ENCODE measurements at places on chromosomes 1 and 21.

GRCh38 chr1:99725996-99726395, 40.4 kb downstream of the FRRS1 start:
- no peak for DNase-seq

DNA sequence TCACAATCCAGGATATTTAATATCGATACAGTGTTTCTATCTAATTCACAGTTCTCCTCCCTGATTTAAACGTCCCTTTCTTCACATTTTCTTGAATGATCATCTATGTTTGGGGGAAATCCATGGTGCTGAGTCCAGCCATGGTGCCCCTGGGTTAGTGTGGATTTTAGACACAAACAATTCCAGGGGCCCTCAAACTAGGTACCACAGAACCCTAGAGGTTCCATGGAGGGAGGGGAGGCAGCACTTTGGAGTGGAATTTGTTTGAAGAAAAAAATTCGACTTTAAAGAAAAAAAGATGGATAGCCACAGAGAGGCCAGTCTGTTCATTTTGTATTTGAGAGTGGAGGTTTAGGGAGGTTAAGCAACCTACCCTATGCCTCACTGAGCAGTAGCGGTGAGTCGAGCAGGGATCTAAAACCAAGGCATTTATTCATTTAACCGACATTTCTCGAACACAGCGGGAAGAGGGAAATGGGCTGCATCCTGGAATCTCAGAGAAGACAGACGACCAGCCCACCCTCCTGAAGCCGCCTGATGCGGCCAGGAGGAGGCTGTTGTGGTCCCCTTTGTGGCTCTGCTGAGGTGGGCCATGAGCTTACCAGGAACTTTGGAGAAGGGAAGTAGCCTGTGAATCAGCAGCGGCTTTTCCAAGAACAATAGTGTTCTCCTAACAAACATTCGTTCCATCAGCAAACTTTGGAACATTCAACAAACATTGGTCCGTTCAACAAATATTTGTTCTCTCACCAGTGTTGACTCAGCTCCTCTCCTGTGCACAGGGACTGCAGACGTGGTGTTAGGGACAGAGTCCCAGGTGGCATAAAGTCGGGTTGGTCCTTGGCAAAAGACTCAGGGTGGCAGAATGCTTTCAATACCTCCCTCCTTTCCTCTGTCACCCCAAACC, 103.5 kb upstream of the ZBTB40 start:
- no peak for DNase-seq

GRCh38 chr1:100720751-100721150, 1.2 kb downstream of the VCAM1 start:
- DNase-seq = no peak

DNA sequence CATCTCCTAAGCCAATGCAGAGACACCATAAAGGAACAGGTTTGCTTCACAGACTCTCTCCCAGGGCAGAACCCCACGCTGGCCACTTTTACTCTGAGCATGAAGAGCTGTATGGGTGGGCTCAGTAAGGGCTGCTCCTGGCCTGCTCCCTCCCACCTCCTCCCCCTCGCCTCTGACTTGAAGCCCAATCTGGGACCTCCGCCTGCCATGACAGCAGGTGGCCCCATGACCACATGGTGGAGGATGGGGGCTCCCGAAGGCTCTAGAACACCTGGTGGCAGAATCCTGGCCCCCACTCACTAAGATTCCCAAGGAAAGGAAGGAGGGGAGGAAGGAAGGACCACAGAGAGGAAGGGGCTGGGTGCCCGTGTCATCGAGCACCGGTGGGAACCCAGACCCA, 23.7 kb downstream of the CASZ1 start:
- no peak for DNase-seq

- DNase-seq = no peak
Observed at GRCh38 chr1:240193679-240194078, 102.0 kb downstream of the FMN2 start.

GRCh38 chr1:150383631-150384324, 19.8 kb downstream of the RPRD2 start:
- DNase-seq = no peak

DNA sequence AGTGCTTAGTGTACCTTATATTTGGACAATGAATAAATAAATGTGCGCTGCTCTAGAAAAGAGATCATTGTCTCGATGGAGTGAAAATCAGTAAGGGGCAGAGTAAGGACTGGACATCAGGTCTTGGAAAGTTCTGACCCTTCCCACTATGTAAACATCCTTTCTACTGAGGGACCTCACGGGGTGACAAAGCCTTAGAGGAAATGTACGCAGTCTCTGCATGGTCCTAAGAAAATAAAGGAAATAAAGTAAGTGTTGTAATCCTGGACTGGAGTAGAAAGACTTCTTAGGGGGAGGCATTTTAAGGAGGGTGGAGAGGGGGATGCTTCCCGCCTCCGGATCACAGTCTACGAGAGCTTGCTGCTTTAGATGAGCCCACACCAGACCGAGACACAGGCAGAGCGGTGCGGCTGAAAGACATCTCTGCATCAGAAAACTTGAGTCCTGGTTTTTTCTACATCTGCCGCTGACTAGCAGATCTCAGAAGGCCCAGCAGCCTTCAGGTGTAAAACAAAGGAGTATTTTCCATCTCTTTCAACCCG, 22.3 kb upstream of the GPR137B start:
- no peak for DNase-seq

DNA sequence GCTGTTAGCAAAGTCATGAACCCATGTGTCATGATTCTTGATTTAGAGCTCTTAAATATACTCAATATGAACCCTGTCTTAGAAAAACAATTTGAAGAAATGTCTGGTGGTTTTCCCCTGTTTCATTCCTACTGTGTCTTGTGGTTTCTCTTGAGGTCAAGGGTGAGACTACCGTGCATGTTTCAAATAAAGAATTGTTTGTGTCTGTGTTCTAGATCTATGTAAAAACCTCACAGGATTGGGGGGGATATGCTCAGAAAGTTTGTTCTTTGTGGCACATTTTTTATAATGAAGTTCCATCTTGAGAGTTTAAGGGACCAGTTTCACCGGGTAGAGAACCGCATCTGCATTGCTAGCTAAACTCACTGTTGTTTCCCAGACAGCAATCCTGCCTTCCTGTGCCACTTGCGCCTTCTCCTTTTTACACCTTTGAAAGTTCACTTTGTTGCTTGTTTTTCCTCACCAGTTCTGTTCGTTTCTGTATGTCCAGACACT, 30.9 kb upstream of the CACYBP start:
- DNase-seq = no peak

- DNase-seq = no peak
Observed at GRCh38 chr1:54650417-54650816, 8.8 kb downstream of the MROH7 start.

GRCh38 chr1:246781212-246781611, 57.0 kb downstream of the SCCPDH start:
- DNase-seq = no peak

- no peak for DNase-seq
Observed at GRCh38 chr1:51238034-51238403, 1.9 kb downstream of the RNF11 start.

DNA sequence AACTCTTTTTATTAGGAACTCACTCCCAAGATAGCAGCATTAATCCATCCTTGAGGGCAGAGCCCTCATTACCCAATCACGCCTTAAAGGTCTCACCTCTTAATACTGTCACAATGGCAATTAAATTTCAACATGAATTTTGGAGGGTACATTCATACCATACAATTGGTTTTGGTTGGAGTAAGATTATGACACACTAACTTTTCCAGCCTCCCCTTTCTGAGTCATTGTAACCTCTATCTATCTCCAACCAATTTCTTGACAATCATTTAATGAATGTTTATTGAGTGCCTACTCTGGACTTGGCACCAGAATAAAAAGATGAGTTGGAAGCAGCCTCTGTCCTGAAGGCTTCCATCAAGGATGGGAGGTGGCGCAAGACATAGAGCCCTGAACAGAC, 94.2 kb upstream of the L1TD1 start:
- no peak for DNase-seq

- peak; percentile 34 for DNase-seq
Observed at GRCh38 chr1:160261556-160261892, 825 bp downstream of the DCAF8 start.

DNA sequence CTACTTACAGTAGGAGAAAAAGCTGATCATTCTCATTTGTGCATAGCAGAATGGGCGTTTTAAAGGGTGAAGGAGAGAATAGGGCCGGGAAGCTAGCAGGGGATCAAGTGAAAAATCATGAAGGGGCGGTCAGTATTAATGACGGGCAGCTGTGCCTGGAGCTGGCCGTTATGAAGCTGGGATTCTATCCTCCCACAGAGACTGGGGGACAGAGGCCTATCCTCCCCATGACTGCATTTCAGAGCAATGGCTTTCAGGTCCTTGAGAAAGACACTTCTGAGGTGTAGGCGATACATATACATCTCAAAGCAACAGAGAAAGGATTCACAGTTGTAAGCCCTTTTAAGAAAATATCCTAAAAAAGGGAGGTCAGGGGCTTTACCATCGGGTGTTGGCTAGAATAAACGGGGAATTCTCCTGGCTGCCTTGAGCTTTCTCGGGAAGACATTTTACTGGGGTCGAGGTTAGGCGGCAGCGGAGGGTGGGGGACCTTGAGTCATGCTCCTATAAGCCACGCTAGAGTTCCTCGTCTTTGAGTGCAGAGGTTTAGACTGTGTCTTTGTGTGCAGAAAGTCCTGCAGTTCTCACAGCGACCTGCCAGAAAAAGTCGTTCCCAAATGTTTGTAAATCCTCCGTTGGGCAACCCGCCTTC, 559 bp upstream of the MTARC2 start:
- no peak for DNase-seq

DNA sequence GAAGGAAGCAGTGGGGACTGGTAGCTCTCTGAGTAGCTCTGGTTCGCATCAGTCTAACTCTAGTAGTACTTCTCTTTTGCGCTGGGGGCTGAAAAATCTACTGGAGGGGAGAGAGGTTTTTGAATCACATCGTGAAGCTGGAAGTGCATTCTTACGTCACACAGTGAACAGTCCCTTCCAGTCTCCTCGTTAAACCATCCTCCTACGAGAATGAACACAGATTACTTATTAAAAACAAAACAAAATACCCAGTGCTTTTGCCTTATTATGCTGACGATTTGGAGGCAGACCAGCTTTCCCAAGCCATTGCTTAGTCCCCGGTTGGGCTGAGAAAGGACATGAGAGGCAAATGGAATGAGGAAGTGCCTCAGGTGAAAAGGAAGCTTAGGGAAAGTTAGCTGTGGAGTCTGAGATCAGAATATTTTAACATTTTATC, 16.1 kb downstream of the HUNK start:
- DNase-seq = no peak

GRCh38 chr1:107706182-107706581, 258.8 kb downstream of the VAV3 start:
- no peak for DNase-seq

- no peak for DNase-seq
Observed at GRCh38 chr1:24526940-24527542, 24.4 kb downstream of the RCAN3 start.

- DNase-seq = no peak
Observed at GRCh38 chr1:101002551-101002950, 23.0 kb downstream of the DPH5 start.

GRCh38 chr21:38985568-38986378, 180.0 kb downstream of the ETS2 start:
- DNase-seq = peak; percentile 30

GRCh38 chr1:9420835-9421532, 118.3 kb upstream of the SLC25A33 start:
- DNase-seq = no peak

GRCh38 chr21:21268885-21269284, 270.7 kb downstream of the NCAM2 start:
- no peak for DNase-seq

GRCh38 chr1:15577691-15578090, 7.2 kb downstream of the AGMAT start:
- DNase-seq = no peak

- no peak for DNase-seq
Observed at GRCh38 chr1:214338212-214338611, 57.3 kb downstream of the SMYD2 start.

- DNase-seq = no peak
Observed at GRCh38 chr1:89771991-89772560, 48.8 kb upstream of the LRRC8D start.

DNA sequence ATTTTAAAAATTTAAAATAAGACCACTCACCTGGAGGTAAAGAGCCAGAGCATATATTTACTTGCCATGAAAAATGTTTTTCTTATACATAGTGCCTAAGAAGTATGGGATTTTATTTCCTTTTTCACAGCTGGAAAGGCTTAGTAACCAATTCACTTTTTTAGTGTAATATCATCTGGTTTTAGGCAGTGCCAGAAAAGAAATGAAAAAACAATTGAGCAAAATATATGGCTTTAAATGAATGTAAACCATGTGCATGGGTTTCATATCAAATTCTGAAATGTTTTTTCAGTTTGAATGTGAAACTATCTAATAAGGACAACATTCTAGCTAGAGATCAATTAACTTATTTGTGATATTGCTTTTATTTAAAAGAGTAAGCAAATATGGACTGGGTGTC, 672.4 kb upstream of the ADAMTS5 start:
- no peak for DNase-seq

All from GM12892 (cell line).